ENCODE measurements at places on chromosomes 5 and 9.

- DNase-seq, result no peak
Observed at GRCh38 chr5:144710637-144711036, 540.0 kb downstream of the KCTD16 start.

GRCh38 chr9:28832168-28832770 is 1259.0 kb upstream of the C9orf72 start:
- no peak for DNase-seq

GRCh38 chr5:43973318-43973717 is 370.3 kb downstream of the NNT start:
- no peak for DNase-seq

DNA sequence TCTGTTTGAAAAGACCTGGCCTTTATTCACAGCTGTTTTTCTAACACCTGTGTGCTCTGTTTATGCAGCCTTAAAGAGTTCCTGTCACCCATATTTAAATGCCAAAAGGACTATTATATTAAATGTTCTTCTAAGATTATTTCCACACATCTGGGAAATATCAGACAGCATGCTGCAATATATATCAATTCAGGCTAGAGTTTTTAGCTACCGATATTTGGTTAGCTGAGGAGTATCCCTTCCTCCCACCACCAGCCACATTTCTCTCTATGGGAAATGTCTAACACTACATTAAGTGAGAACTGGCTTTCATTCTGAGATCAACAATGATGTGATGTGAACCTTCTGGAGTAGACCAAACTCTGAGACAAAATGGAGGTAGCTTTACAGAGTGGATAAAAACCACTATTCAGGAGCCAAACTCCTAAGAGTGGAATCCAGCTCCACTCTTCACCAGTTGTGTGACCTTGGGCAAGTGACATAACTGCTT is 509.2 kb downstream of the ZNF608 start:
- no peak for DNase-seq

DNA sequence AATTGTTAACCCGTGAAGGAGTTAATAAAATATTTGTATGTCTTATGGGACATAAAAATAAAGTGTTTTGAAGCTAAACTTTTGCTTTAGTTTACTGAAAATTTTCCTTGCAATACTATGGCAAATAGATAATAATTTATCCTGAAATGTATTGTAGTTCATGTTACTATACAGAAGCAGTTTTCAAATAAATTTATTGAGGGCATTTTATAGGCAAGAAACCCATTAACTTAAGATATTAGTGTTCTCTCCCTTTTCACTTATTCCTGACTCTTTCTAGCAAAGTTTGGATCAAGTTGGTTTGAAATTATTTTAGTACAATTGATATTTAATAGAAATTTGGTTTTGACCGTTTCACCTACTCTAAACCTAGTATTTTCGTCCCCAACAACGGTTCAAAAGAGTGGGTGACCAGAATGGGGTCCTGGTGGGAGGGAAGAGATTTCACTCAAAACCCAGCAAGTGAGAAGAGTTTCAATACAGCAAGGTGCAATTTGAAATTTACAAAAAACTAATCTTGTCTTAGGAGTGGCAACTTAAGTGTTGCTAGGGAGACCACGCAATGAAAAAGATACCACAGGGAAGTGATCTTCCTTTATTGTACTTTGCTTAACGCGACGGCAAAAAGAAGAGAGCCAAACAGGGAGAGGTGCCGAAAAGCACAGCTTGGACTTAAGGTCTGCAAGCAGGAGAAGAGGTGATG is 28.4 kb downstream of the NR2F1 start:
- no peak for DNase-seq

DNA sequence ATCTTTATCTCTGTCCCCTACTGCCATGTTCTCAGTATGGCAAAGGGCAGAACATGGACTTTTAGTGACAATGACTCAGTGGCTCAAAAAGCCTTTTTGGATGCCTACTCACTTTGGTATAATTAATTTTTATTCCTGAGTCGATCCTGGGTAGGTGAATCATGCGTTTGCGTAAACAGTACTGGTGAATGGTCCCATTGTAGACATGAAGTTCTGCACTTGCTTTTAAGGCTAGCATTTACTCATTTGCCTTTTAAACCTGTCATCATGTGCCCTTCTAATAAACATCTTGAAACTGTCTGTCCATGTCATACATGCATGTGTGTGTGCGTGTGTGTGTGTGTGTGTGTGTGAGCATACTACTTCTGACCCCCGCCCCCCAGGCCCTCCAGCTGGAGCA is 223.0 kb downstream of the AUH start:
- DNase-seq, result no peak

GRCh38 chr9:98935071-98935505 is 8.6 kb upstream of the COL15A1 start:
- DNase-seq, result no peak

- DNase-seq, result no peak
Observed at GRCh38 chr5:15594977-15595568, 95.1 kb downstream of the FBXL7 start.

DNA sequence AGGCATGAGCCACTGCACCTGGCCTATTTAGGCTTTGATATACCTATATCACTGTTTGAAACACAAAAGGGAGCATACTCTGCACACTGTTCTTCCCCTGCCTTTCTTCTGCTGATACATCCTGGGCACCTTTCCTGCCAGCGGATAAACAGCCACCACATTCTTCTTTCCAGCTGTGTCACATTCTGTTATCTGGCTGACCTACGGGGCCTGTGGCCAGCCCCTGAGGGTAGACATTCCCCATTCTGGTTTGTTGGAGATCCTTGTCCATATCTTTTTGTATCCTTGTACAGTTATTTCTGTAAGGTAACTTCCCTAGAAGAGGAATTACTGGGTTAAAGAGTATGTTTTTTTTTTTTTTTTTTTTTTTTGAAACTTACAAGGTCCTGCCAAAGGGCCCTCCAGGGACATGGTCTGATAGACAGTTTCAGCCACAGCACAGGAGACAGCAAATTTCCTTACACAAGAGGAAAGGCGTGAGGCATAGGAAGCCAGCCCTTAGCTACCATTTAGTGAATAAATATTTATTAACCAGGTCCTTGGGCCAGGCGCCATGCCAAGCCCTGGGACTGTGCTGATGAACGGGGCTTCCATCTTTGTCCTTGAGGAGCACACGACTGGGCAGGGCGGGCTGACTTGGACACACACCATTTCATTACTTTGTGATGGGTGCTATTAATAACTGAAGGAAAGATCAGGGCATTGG is 57.8 kb downstream of the ERGIC1 start:
- no peak for DNase-seq

DNA sequence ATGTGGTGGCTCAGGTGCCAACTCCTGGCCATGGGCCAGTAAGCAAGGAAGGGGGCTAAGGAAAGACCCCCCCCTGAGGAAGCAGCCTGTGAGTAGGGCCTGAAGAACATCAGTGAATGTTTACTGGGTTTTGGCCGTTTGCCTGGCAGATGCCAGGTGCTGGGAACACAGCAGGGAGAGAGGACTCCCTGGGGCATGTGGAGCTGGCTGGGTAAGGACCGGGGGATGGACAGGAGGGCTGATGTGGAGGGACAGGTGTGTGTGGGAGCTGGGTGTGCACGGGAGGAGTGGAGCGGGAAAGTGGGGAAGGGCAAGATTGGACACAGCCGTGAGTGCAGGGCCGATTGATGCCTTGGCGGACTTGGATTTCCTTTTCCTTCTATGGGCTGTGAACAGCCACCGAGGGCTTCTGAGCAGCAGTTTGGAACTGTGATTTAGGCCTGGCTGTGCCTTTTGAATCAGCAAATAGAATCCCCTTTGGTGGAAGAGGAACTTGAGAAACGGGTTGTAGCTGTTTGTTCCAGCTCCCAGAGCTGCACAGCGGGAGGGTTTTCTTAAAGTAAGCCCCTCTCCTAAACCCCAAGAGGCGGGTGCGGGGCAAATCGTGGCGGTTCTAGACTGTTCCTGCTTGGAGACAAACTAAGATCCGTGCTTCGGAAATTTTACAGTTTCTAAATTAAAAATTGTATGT is 3.1 kb downstream of the HMCN2 start:
- DNase-seq, result no peak

GRCh38 chr9:20065046-20065445 is 276.2 kb upstream of the SLC24A2 start:
- DNase-seq, result no peak

- DNase-seq, result peak; percentile 58
Observed at GRCh38 chr9:124771867-124772679, 962 bp upstream of the NR6A1 start.

DNA sequence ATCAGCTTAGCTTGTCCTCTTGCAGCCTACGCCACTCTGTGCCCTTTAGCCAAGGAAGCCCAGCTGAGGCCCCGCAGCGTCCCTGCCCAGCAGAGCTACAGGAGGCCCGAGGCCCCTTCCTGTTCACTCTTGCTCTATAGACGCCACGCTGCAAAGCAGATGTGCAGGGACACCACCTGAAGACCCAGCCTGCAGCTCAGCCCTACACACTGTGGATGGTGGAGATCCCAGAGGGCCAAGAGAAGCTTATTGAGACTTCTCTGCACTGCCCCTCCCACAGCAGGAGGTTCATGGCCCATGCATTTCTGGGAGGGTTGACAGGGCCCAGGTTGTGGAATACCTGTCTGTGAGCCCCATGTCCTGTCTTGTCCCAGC is 33.6 kb downstream of the IRF1 start:
- DNase-seq, result no peak

DNA sequence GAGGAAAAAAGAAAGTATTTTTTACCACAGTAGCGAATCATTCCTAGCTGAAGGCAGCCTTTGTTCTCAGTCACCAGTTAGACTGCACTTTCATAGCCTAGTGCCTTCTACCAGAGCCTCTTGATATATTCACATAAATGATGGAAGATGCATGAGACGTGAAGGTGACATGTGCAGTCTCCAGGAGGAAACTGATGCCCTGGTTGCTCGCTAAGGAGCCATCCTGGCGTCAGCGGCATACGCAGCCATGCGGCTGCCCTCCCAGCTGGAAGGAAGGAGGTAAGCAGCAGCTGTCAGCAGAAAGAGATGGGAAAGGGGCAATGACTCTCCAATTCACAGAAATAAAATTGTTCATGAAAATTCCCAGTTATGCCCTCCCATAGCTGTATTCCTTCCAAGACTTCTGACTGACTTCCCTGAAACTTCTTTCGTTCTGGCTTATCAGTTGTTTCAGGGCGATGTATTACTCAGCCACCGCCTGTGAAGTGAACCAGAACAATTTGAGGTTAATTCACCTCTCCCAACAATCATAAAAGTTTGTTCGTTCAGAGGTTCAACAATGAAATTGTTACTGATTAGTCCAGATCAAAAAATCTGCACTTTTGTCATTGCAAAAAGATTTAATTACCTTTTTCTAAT is 331.2 kb downstream of the NR2F1-AS1 start:
- DNase-seq, result no peak

- no peak for DNase-seq
Observed at GRCh38 chr5:149614034-149614907, 33.0 kb downstream of the ARHGEF37 start.

- DNase-seq, result no peak
Observed at GRCh38 chr5:66438087-66438486, 158.1 kb upstream of the MAST4 start.

Data from GM10248 (cell line).